NCI-H2171 treated with DMSO at 0.1 percent for 48 hours (cell line): ENCODE measurements at places on chromosomes 12 and 14.

GRCh38 chr12:119479121-119479561 lies 114.4 kb upstream of the TMEM233 start:
- no peak for DNase-seq

DNA sequence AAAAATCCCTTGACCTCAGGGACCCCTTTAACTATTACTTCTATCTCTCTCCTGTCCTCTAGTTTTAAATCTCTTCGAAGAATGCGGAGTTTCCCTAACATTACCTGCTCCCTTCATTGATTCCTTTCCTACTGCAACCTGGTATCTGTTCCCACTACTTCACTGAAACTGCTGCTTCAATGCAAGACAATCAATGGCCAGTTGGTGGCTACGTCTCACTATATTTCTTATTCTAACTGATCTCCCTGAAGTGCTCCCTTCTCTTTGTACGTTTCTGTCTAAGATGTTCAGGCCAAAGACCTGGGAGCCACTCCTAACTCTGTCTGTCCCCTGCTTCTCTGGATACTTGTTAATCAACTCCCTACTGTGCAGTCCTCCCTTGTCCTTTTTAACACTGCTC lies 10.3 kb upstream of the KCNA1 start:
- no peak for DNase-seq

GRCh38 chr14:71119832-71120231 lies 212.6 kb downstream of the PCNX1 start:
- DNase-seq, result no peak

DNA sequence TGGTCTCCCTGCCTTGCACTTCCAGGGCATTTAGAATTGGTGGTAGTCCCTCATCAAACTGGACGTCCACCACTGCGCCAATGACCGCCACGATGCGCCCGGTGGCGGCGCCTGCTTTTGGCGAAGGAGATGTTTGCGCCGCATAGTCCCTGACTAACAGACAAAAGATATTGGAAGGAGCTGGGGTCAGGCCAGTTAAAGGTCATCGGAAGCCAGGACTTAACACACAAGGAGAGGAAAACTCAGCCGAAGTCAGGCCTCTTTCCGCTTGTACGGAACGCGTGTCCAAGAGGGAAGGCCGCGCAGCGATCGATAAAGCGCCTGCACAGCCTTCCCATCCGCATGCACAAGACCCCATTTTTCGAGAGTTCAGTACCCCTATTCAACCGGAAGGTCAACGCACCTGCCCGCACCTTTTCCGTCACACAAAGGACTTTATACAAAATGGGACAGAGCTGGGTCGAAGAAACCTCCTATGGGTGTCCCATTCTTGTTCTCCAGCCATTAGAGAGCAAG lies 525 bp downstream of the ATP5F1B start:
- DNase-seq, result peak; percentile 56

DNA sequence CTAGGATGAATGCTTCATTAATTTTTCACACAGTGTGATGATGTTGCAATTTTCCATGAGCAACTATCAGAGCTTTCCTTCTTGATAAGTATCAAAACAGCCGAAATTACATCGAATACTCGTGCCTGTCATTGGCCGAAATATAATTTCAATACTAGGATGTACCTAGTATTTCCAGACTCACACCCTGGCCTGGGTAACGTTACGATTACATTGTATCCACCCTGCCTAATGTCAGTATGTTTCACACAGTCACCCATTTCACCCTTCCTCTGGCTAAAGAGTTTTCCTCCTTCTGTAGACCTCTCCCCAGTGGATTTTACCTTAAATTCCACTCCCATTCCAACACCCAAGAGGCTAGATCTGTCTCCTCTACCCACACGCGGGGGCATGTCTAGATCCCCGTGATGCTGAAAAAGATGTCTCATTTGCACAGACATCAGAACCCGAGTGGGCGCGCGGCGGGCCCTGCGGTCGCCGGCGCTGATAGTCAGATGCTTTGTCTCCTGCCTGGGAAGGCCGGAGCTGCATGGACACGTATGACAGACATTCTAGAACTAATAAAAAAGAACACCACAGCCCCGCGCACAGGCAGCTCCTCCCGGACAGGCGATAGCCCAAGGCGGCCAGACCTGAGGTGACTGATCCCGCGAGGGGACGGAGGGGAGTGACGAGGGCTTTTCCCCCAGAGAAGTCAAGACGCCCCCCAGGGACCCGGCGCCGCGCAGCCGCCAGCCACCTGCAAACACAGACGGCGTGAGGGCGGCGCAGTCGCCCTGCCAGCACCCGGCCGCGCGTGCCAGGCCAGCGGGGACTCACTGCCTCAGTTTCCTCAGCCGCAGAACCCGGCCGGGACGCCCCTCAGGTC lies 723 bp downstream of the KIF21A start:
- DNase-seq, result peak; percentile 68

DNA sequence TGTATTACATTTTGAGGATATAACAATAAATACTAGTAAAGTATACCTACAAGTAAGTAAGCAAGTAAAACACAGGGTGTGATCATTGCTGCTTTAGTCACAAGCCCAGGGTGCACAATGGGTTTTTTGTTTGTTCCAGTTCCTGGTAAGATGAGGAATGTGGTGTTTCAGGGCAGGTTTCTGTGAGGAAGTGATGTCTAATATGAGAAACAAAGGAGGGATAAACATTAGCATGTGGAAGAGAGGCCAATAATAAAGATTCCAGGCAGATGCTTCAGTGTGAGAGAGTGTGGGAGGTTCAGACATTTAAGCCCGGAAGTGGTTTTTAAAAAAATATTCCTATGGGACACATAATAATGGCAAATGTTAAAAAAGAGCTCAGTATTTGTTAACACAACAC lies 808.1 kb upstream of the USP15 start:
- DNase-seq, result no peak

DNA sequence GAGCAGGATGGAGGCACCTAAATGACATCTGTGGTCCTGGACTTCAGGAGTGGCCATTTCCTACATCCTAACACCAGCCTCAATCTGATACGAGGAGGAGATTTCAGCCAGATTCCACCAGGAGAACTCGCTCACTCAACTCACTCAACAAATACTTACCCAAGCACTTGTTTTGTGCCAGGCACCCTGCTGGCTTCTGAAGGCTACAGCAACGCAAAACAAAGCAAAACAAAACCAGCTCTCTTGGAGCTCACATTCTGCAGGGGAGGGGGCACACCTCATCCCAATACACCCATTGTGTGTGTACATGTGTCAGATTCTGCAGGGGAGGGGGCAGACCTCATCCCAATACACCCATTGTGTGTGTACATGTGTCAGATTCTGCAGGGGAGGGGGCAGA lies 144.8 kb downstream of the PIWIL1 start:
- peak; percentile 60 for DNase-seq

- peak; percentile 73 for DNase-seq
These were observed 5.7 kb downstream of the AHNAK2 start for GRCh38 chr14:104972301-104973134.

GRCh38 chr14:20388159-20388558 lies 25.1 kb downstream of the TEP1 start:
- DNase-seq, result no peak

DNA sequence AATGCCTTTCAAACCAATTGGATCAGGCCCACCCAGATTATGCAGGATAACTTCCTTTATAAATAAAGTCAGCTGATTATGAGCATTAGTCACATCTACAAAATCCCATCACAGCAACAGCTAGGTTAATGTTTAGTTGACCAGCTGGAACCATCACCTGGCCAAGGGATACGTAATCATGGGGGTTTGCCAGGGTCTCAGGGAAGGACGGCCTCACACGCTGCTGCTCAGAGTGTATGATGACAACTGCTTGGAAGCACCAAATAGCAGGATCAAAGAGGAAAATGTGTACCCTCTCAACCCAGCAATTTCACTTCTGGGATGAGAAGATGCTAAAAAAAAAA lies 162.6 kb downstream of the SLC15A4 start:
- no peak for DNase-seq

- no peak for DNase-seq
These were observed 72.0 kb downstream of the DICER1 start for GRCh38 chr14:95085321-95085720.
